ENCODE measurements at places on chromosomes 16 and 17.

DNA sequence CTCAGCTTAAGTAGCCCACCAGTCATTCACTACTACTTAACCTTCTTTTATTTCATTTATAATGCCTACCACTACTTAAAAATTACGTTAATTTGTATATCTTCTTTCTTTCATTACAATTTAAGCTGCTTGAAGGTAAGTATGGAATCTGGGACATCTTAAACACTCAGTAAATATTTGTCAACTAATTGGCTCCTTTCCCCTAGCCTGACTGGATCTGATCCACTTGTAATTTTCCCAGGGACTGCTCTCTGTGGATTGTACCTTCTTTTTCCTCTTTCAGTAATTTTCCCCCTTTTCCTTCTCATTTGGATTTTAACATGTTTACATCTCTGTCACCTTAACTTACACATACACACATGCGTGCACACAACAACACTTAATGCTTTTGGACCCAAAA, 152.4 kb upstream of the RBL2 start:
- DNase-seq: no peak

DNA sequence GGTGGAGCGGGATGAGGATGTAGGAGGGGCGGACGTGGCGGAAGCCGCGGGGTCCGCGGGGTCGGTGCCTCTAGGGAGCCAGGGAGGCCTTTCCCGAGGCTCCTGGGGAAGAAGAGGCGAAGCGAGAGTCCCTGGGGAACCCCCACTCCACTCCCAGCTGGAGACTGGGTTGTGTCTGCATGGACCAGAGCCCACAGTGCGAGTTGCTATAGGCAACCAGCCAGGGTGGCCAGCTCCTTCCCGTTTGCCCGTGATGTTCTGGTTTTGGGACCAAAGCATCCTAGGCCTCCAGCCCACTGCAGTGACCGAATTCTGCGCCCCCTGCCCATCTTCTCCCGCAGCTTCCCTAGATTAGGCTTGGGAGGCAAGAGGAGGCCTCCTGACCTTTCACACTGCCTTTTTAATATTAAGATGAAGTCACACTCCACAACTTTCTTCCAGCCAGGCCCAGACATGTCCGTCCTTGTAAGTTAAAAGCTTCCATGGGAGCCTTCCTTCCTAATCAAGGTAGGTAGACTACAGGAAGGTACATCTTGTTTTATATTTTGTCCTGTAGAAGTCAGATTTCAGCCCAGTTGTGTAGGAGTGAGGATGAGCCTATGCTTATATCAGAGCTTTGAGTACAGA, 469 bp downstream of the AMZ2 start:
- DNase-seq: no peak

- peak; percentile 37 for DNase-seq
These were observed 4.5 kb downstream of the FBXL19 start for GRCh38 chr16:30927789-30928378.

DNA sequence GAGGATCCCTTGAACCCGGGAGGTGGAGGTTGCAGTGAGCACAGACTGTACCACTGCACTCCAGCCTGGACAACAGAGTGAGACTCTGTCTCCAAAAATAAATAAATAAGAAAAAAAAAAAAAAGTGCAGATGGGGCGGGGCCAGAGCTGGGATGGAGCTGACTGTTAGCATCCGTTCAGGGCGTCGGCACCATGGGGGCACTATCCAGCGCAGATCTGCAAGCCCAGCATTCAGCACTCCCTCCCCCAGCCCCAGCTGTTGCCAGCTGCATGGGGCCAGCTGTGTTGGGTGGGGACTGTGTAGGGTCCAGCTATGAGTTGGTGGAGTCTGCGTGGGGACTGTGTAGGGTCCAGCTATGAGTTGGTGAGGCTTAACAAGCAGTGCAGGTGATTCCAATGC, 13.3 kb downstream of the GPRC5C start:
- DNase-seq: no peak

GRCh38 chr17:31674717-31675349, 184.2 kb downstream of the COPRS start:
- no peak for DNase-seq

- no peak for DNase-seq
These were observed 43.5 kb downstream of the MAP1LC3B start for GRCh38 chr16:87435372-87436224.

GRCh38 chr17:39688475-39688835, 598 bp upstream of the PGAP3 start:
- DNase-seq: no peak

DNA sequence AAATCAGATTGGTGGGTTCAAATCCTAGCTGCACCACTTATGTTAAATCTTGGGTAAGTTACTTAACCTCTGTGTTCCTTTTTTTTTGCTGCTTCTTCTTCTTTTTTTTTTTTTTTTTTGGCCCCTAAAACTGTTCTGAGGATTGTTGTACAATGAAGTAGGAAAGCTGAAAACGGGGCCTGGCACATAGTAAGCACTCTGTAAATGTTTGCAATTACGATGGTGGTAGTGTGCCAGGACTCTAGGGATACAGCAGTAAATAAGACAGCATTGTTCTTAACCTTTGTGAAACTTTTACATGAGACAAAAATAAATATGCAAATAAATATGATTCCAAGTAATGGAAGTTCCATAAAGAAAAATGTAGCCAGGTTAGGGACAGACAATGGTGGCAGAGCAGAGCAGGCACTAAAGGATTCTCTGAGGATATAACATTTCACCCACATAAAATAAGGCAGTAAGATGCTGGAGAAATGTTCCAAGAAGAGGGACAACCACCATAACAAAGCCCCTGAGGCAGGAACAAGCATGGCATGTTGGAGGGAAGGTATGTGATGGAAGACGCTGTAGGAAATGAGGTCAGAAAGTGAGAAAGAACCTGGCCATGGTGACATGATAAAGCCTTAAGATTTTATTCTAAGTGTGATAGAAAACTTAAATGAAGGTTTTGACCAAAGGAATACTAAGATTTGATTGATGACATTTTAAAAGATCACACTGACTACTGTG, 127.3 kb downstream of the NLK start:
- no peak for DNase-seq

DNA sequence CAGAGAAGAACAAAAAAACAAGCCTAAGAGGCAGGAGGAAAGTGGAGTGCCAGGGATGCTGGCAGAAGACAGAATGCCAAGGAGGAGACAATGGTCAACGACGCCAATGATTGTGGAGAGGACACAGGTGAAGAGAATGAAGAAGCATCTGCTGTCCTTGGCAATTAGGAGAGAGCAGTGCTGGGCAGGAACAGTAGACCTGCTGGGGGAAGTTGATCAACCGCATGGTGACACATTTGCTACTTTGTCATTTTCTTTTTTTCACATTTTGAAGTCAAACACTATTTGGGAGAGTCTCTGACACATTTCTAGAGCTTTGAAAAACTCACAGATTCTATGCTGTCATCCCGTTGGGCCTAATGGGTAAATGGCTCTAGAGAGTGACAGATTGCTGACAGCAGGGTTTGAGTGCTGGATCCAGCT, 1.1 kb upstream of the PIK3R6 start:
- no peak for DNase-seq

- DNase-seq: no peak
These were observed 2.6 kb downstream of the GLIS2 start for GRCh38 chr16:4318451-4318910.

DNA sequence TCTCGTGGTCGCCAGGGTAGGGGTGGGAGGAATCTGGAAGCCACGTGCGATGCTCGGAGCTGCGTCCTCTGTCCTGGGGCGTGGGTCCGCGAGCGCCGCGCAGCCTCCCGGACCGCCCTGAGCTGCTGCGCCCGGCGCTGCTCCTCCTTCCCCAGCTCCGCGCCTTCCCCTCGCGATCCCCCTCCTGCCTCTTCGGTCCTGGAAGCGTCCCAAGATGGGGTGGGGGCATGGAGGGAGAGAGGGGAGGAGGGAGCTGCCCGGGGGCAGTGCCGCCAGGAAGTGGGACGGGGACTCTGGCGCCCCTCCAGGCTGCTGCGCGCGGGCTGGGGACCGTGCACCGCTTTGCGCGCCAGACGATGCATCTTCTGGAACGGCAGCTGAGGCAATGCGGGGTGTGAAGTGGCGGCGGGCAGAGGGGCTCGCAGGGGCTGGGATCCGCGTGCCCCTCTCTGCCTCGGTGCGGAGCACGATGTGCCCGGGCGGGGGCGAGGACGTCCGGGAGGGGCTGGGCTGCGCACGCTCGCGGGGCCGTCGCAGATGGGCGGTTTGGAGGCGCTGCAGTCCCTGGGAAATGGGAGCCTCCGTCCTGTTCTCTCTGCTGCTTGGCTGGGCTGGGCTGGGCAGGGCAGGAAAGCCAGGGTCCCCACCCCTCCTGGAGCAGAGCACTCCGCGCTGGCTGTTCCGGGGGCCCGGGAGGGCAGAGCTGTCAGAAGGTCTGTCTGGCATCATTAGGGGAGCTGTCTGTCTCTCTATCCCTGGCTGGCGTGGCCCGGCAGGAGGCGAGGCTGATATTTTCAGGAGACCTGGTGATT, 388.0 kb downstream of the SEC14L1 start:
- DNase-seq: no peak

GRCh38 chr17:7889166-7889955, 772 bp downstream of the CHD3 start:
- DNase-seq: no peak

DNA sequence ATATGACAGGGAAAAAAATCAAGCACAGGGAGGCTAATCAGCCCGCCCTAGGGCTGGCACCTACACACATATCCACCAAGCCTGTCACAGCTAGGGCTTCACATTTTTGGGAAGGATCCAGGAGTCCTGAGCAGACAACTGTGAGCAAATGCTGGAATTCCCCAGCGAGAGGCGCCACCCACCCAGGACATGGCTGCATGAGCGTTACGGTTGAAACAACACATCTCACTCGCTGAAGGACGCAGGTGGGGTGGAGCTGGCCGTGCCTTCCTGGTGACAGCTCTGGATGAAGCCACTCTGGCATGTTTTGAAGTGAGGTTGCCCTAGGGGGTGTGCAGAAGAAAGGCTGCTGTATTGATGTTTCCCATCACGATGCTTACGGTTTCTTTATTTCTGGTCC, 315.1 kb upstream of the EEF2KMT start:
- DNase-seq: no peak

DNA sequence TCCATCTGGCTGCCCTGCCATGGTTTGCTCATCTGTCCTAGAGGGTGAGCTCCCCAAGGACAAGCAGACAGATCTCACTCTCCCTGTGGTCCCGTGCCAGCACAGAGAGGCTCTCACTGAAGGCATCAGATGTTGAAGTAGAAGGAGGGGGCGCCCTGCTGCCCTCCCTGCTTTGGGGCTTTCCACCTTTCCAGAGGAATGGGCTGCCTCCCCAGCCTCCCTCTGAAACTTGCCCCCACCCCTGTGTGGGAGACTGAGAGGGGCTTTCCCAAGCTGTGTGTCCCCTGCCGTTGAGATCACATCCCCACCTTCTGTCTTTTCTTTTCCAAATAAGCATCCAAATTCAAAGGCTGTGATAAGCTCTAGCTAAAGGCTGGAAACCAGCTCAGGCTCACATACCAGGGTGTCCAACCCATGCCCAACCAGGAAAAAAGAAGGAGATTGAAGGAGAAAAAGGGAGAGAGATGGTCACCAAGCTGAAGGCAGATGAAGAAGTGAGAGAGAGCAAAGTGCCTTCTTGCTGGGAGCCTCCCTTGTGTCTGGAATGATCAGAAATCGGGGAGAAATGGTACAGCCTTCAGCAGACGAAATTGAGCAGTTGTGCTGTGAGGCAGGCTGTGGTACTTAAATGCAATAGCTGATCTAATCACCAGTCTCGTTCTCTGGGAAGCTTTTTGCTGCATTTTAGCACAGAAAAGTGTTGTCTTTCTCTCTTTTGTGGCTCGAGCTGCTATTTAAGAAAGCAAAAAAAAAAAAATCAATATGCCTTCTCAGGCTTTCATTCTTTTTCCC, 145.9 kb upstream of the LHX1 start:
- DNase-seq: no peak

- DNase-seq: no peak
These were observed 77.6 kb upstream of the RBL2 start for GRCh38 chr16:53356478-53357207.

GRCh38 chr16:57476546-57477410, 9.5 kb downstream of the DOK4 start:
- no peak for DNase-seq

DNA sequence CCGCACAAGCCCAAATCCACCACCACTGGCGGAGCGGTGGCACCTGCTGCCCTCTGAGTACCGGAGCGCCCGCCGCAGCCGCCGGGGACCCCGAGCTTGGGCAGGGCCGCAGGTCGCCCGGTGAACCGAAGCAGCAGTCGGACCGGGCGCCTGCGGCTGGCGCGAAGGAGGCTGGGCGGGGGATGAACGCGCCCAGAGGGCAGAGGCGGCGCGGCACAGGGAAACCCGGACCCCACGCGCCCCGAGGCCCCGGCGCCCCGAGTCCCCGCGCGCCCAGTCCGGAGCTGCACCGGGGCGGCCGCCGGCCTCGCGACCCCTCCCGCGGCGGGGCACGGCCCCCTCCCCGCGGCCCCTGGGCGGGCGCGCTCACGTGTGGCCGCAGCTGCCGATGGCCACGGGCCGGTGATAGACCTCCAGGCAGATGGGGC, 393 bp downstream of the RNF166 start:
- peak; percentile 67 for DNase-seq

- DNase-seq: no peak
These were observed 12.5 kb downstream of the CCDC92B start for GRCh38 chr17:2736956-2737355.

DNA sequence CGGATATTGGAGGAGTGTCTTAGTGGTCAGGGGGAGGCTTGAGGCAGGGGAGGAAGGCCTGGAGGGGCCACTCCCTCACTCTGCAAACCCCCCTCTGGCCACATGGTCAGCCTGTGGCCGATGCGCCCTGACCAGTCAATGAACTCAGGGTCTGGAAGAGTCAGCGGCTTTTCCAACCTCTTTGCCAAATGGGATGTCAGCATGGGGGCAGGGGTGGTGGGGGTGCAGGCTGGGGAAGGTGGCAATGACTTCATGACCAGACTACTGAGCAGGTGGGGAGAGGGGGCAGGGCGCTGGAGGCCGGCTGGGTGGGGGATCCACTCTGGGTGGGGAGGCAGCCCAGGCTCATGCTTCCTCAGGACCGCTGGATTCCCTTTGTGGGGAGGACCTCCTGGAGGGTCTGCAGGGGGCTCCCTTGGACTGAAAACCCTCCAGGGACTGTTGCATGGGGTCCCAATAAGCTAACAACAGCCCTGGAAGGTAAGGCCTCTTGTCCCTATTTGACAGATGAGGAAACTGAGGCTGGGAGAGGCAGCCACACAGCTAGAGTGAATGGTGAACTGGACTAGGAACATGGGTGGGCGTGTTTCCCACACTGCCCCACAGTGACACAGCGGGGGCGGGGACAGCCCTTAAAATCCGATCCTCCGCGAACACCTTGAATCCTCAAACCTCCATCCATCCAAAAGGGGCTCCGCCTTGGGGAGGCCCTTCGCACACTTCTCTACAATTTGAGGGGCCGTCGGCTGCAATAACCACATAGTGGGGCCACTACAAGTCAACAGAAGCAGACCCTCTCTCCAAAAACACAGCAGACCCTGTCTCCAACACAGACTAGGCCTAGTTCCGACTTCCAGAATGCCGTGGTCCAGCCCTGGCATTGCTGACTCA, 81.0 kb upstream of the TOB1 start:
- no peak for DNase-seq

- no peak for DNase-seq
These were observed 520.9 kb upstream of the CDH5 start for GRCh38 chr16:65845466-65846209.

- DNase-seq: no peak
These were observed 21.1 kb downstream of the RARA start for GRCh38 chr17:40329839-40330794.

All from HuH-7 (cell line).